ENCODE measurements at places on chromosomes 12 and 14.

- no peak for DNase-seq
Measured at GRCh38 chr12:19299765-19300164, 139.5 kb upstream of the AEBP2 start.

GRCh38 chr12:86663173-86663572 lies 407.0 kb upstream of the MGAT4C start:
- DNase-seq, result no peak

DNA sequence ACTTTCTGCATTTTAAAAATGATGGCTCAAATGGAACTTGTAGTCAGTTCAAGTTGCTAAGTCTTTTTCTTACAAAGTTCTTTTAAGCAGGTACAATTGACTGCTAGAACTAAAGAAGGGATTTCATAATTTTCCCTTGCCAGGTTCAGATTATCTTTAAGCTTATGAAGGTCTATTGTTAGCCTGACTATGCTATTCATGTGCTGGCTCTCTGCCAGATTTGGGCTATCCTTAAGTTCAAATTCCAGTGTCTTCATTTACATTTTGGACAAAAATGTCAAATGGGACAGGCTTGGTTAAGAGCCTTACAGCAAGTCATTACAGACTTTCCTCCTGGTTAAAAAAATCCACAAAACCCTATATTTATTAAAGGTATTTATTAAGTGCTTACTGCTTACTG lies 42.3 kb downstream of the INSM2 start:
- no peak for DNase-seq

GRCh38 chr12:573232-573631 lies 90.0 kb downstream of the NINJ2 start:
- no peak for DNase-seq

DNA sequence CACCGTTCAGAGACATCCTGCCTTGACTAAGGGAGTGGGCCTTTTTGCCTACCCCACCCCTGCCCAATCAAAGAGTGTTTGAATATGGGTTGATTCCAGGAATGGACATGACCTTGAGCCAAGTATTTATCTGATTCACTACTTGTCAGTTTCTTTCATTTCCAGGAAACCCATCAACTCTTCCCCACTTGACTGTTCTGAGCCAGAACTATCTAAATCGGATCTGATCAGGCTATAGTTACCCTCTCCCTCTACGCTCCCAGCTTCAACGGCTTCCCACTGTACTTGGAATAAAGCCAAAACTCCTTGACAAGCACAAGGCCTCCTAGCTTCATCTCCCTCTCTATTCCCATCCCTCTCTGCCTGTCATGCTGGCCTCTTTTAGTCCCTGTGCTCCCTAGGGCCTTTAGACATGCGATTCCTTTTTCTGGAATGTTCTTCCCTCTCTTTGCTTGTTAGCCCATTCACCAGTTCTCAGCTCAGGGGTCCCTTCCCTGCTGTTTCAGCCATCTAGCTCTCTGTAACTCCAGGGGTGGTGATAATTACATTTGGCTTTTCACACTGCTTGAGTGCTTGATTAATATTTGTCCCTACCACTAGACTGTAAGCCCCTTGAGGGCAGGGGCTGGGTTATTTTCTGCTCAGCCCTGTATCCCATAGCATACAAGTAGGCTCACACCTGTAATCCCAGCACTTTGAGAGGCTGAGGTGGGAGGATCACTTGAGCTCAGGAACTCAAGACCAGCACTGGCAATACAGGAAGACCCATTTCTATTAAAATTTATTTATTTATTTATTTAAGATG lies 5.5 kb upstream of the ITPK1 start:
- DNase-seq, result no peak

DNA sequence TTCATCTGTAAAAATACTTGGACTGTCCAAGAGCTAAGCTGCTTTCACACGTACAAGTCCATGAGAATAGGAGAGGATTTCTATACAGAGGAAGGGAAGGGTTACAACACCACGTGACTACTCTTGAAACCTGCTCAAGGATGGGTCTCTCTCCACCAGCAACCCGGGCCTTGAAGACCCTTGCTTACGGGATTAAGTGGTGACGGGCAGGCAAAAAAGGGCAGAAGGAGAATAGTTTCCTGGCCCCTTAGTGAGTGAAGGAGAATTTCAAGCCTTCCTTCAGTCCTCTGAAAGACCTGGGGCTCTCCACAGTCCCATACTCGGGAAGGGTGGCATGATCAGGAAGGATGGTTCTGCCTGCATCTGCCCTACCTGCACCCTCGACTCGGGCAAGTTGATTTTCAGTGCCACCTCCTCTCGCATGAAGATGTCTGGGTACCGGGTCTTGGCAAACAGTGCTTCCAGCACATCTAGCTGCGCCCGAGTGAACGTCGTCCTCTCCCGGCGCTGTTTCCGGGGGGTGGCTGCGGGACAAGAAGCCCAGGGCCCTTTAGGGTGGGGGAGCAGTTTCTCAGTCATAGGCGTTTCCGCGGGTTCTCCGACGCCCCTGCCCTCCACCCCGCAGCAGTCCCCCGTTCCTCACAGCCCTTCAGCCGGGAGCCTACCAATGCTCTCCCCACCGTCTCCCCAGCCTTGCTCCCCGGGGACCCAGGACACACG lies 6.3 kb downstream of the OTX2 start:
- DNase-seq, result no peak

DNA sequence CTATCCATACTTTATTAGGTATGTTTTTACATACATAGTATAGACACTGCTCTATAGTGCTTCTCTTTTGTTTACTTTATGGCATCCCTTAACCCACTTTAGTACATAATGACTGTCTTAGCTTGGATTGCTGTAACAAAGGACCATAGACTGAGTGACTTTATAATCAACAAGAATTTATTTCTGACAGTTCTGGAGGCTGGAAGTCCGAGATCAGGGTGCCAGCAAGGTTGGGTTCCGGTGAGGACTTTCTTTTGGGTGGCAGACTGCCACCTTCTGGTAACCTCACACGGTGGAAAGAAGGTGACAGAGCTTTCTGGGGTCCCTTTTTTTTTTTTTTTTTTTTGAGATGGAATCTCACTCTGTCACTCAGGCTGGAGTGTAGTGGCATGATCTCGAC lies 48.6 kb upstream of the PPM1H start:
- no peak for DNase-seq

DNA sequence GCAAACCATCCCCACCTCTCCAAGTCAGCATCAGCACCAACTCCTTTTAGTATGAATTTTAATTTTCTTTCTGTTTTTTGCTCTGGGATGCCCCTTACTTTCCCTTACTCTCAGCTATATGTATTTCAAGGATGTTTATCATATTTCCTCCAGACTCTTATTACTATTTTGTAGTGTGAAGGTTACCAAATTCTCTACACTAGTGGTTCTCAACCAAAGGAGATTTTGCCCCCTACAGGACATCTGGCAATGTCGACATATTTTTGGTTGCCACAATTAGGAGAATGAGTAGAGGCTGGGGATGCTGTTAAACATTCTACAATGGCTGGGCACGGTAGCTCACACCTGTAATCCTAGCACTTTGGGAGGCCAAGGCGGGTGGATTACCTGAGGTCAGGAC lies 29.1 kb upstream of the SOS2 start:
- DNase-seq, result no peak

DNA sequence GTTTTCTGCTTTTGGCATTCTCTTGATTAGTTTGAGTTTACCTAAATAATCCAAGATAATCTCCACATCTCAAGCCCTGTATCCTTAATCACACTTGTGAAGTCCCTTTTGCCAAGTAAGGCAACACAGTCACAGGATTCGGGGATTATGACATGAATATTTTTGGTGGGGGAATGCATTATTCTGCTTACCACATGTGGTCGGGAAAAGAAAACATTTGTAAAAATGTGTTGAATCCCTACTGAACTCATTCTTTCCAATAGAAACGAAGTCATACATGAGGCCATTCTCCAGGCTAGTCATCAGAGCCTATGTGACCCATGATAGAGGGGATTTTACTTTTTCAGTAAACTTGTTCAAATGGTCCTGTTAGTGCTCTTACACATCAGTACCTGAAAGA lies 58.5 kb upstream of the PRICKLE1 start:
- DNase-seq, result no peak

DNA sequence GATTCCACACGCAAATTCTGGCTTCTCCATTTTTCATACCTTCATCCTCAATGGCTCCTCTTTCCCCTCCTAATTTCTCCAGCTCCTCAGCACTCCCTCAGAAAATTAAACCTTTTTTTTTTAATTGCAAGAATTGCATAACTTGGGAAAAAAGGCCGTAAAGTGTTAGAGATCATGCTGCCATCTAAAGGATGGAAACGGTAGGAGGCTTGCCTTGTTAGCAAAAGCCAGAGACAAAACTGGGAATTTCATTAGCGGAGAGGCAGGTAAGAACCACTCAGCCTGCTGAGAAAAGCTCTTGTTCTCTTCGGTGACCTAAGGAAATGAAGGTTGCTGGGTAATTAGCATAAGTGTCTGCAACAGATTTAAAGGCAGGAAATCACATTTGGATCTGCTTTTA lies 204.3 kb downstream of the AEBP2 start:
- DNase-seq, result no peak

All from esophagus squamous epithelium (tissue), 5 donors.